ENCODE measurements at places on chromosomes 7 and 10.

DNA sequence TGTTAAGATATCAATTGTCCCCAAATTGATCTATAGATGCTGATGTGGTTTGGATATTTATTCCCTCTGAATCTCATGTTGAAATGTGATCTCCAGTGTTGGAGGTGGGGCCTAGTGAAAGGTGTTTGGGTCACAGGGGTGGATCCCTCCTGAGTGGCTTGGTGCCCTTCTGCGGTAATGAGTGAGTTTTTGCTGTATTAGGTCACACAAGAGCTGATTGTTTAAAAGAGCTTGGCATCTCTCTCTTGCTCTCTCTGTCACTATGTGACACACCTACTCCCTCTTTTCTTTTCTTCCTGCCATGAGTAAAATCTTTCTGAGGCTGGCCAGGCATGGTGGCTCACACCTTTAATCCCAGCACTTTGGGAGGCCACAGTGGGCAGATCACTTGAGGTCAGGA lies 98.2 kb upstream of the KAT6B start:
- no peak for DNase-seq

DNA sequence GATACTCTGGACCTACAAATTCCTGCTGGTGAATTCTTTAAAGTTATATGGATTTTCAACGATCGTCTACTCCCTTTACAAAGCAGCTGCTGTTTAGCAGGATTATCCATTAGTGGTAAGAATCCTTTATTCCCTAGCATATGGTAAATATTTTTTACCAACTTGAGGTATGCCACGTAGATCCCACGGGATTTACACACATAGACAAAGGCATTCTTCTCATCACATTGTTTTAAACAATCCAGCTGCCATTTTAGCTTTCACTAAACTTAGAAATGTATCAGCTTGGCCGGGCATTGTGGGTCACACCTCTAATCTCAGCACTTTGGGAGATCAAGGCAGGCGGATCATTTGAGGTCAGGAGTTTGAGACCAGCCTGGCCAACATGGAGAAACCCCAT lies 148.0 kb upstream of the SH2B2 start:
- DNase-seq, result no peak

GRCh38 chr7:22574754-22575520 lies 74.9 kb upstream of the STEAP1B start:
- no peak for DNase-seq

GRCh38 chr7:139784648-139785047 lies 6.8 kb upstream of the HIPK2 start:
- no peak for DNase-seq
